IPS DF 6.9 (cell line): ENCODE measurements at places on chromosomes 3 and 15.
A peak's percentile ranks its signal among the peaks of the same experiment; 100 is the strongest.

DNA sequence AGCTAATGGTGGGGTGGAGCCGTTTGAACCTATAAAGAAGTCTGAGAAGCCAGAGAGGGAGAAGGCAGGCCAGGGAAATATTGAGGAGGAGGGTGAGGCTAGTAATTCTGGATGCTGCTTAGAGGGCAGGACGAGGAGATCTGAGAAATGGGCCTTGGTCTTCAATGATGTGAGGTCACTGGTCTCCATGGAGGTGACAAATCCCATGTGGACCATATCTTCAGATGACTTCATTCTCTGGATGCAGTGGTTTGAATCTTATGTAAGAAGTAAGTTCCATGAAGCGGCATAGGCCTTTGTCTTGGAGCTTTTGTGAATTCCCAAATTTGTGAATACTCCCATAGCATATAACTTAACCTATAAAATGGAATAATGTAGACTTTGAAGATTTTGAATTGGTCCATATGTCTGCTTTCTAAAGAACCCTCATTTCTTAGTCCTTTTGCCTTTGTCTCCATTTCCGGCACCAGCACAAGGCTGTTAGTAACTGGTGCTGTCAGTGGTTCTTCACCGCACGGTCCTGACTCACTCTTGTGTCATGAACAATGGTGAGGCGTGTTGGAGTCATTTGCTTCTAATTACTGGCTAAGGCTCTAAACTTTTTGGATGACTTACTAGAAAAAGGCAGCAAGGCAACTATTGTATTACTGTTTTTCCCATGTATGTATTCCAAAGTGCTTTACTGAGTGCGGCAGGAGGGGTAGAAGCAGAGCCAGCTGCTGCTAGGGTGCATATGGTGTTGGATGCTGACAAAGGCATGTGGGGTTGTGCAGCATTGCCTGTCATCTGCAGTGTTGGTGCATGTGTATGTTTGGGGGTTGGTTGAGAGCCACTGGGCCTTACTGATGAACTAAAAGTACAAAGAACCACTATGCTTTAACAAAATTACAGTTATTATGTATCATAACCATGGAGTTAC is 279.3 kb upstream of the C2CD4B start:
- DNase-seq: no peak

GRCh38 chr15:101492766-101493692 is 3.5 kb upstream of the PCSK6 start:
- no peak for DNase-seq

GRCh38 chr3:158712443-158712842 is 19.8 kb downstream of the RARRES1 start:
- DNase-seq: no peak

DNA sequence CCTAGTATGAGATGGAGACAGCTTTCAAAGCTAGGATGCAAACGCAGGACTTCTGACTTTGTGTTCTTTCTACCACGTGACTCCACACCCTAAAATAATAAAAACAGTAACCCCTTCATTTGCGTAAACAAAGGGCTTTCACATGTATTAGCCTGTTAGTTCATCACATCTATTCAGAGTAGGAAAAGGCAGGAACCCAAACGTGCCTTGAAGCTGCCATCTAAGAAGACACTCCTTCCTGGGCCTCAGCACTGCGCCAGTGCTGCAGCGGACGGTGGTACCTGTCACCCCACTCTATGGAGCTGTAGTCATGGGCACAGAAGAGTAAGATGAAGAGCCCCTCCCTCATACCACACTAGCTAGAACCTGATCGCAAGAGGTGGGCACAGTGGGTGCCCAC is 34.3 kb downstream of the PLD1 start:
- DNase-seq: no peak

- no peak for DNase-seq
Observed at GRCh38 chr15:73433873-73434272, 9.1 kb upstream of the REC114 start.

DNA sequence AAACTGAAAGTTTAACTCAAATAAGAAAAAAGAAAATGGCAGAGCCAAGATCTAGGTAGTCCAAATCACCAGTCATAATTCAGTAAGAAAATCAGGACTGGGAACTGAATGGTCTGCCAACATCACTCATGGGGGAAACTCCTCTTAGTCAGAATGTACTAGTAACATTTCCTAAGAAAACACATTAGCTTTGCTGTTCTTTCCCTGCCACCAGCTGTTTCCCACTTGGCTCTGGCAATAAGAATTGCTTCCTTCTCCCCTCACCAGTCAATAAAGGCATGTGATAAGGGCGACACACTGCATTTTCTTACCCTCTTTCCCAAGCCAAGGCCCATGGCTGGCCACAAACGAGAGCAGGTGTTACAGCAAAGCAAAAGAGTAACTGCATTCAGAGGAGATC is 46.1 kb downstream of the PIK3R4 start:
- DNase-seq: no peak

GRCh38 chr3:141561426-141562034 is 74.7 kb downstream of the RASA2 start:
- peak; percentile 33 for DNase-seq

GRCh38 chr3:64627471-64628321 is 60.1 kb downstream of the ADAMTS9 start:
- no peak for DNase-seq

- DNase-seq: no peak
Observed at GRCh38 chr3:167668651-167669050, 14.9 kb upstream of the WDR49 start.

DNA sequence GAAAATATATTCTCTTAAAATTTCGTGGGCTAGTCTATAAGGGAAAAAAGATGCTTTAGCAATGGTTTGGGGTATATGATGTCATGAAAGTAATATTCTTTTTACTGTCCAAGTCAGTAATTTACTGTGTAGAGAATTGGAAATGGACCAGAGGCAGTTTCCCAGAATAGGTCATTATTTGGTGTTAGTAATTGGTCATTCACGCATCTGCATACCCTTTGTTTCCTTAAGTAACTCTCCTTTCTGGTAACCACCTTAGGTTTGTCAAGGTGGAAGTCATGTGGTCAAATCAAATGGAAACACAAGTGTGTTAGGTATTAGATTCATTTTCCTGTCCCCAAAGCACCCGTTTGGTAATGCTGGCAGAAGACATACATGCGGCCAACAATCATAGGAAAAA is 23.9 kb downstream of the FBXO22 start:
- no peak for DNase-seq

GRCh38 chr3:43389388-43390254 is 103.3 kb downstream of the SNRK start:
- DNase-seq: no peak

DNA sequence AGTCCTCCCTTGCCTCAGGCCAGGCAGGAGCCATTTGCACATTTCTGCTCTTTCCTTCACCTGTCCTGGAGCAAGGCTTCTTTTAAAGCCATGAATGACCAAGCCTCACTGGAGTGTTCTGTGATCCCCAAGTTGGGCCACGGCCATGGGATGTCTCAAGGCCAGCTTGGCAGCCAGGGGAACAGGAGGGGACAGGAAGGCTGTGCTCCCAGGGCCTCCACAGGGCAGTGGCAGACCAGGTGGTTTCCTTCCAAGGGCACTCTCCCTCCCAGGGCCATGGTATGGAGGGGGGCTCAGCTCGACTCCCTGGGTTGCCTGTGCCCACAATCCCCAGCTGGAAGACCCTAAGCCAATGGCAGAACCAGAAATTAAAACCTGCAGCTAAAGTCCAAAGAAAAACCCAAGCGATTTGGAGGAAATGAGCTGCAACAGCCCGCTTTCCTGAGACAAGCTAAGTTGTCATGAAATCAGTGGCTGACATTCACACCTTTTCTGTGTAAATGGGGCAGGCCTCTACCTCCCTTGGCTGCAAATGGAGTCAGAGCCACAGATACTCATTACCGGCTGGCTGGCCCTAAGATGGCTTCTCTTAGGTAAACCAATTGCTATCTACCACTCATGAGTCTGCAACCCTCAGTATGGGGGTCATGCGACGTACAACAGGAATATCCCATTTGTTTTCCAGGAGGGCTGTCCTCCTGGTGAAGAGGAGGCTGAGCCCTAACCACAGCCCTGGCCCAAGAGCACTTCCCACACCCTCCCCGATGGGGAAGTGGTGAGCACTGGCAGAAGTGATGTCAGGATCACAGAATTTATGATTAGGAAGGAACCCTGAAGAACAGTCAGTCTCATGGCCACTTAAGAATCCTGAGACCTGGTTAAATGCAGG is 83.3 kb downstream of the SNRK start:
- DNase-seq: no peak

DNA sequence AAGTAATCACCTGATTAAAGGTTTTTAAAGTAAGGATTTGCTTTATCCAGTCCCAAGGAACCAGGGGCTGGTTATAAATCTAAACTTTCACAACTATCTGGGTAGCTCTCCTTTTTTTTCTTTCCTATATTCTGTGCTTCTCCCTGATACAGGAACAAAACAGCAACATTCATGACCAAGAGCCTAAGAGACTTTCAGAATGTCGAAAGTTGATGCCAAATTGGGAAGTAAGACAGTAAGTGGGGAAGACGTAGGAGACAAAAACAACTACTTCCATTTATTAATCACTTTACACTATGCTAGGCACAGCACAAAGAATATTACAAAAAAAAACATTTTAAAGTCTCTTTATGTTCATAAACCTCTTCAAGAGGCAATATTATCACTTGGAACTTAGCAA is 211.6 kb downstream of the MAGI1 start:
- DNase-seq: no peak

DNA sequence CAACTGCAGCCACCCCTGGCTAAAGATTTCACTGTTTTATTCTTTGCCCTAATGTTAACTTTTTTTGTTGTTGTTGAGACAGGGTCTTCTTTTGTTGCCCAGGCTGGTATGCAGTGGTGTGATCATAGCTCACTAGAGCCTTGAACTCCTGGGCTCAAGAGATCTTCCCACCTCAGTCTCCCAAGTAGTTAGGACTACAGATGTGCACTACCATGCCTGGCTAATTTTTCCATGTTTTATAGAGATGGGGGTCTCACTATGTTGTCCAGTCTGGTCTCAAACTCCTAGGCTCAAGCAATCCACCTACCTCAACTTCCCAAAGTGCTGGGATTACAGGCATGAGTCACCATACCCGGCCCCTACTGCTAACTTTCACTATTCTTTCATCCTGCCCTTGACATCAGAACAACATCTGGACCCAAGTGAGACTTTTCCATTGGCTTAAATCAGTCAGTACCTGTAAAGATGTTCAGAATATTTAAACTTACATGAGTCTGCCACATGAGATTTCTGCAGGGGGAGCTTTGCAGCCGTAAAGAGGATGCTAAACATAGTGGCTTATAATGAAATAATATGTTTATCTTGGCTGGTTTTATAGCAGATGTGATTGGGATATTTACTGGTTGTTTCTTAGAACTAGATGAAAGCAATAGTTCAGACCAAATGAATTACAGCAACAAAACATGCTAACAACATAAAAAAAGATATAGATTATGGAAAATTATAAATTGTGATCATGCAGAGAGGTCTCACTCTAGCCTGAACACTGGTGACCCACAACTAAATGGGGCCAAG is 73.6 kb downstream of the HMG20A start:
- DNase-seq: no peak

DNA sequence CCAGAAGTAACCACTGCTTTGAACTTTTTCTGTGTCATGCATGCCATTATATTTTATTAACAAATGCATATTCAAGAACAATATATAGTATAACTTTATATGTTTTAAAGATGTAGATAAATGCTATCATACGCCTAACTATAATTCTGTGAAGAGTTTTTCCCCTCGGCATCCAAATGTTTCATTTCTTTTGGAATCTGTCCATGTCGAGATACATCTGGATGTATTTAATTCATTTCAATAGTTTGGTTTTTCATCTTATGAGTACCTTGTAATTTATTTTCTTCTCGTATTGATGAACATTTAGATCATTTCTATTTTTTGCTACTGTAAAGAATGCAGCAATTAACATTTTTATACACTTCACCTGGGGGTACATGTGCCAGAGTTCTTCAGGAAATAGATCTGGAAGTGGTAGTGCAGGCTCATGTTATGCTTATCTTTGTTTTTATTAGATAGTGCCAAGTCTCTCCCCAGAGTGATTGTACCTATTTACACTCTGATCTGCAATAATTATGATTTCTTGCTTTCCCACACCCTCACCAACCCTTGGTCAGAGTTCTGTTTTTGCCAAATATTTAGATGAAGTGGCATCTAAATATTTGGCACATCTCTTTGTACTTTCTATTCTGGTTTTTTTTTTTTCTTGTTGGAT is 29.7 kb downstream of the USP13 start:
- DNase-seq: no peak

DNA sequence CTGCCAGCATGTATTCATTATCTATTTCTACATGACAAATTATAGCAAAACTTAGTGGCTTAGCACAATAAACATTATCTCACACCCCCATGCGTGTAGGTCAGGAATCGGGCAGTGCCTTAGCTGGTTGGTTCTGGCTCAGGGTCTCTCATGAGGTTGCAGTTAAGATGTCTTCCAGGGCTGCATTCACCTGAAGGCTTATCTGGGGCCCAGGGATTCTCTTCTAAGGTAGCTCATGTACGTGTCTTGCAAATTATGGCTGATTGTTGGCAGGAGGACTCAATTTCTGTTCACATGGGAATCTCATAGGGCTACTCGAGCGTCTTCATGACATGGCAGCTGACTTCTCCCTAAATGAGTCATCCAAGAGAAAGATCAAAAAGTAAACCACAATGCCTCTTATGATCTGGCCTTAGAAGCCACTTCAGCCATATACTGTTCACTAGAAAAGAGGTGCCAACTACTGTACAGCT is 42.9 kb upstream of the TSC22D2 start:
- no peak for DNase-seq

DNA sequence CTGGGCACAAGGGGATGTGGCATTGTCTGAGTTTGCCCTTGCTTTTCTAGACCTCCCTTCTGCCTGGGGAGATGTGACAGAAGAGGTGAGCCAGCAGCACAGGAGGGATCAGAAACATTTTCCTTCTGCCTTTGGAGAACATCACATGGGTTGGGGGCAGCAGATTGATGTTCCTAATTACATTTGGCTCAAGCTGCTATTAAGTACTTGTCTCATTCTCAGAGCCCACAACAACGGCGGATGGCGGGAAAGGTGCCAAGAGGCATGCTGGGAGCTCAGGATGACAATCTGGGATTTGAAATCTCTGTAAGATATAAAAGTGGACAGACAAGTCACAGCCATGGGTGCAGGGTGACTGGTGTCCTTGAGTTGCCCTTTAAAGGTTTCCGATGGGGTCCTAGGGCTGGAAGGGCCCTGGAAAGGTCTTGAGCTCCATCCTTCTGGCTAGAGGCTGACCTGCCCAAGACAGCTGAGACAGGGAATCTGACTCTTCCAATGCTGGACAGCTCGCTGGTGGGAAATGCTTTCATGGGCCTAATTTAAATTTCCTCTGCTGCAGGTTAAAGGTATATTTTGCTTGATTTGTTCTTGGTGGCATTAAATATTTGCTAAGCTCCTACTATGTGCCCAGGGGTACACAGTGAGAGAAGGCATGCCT is 2.4 kb upstream of the CORO2B start:
- DNase-seq: no peak
